Right cardiac atrium (tissue), 5 donors: ENCODE measurements at places on chromosomes 6 and 20. TPM values are rescaled to one million over a fixed set of nuclear protein-coding genes. Genes with fewer than 3 reads are reported as not detected.

GRCh38 chr20:47257256-47257655, 99.2 kb downstream of the ZMYND8 start:
- no peak for DNase-seq

- DNase-seq, result peak; percentile 48
Measured at GRCh38 chr6:36825994-36826393, 13.2 kb downstream of the CPNE5 start.

The GLYATL3 gene
- total RNA-seq, result not detected

GRCh38 chr20:57573242-57573641, 12.3 kb downstream of the PCK1 start:
- DNase-seq, result no peak

GRCh38 chr6:34332251-34333198, 59.9 kb downstream of the NUDT3 start:
- no peak for DNase-seq

DNA sequence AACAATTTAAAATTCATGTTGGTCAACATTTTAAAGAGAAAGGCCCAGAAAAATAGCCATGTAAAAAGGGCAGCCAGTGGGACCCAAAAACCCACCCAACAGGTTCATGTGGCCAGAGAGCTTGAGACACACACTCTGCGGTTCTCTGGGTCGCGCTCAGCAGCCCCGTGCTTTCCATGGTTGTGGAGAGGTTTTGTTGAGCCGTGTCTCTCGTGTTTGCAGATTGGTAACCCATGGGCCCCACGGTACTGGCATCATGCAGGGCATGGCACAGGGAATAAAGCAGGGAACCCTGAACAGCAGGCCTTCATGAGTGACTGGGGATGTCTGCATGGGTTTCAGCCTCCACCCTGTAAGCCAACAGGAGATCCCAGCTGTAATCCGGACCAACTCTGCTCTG, 127.7 kb upstream of the CST7 start:
- no peak for DNase-seq

The FAXC gene
- not detected for total RNA-seq
